ENCODE measurements at places on chromosomes 6 and 20.

DNA sequence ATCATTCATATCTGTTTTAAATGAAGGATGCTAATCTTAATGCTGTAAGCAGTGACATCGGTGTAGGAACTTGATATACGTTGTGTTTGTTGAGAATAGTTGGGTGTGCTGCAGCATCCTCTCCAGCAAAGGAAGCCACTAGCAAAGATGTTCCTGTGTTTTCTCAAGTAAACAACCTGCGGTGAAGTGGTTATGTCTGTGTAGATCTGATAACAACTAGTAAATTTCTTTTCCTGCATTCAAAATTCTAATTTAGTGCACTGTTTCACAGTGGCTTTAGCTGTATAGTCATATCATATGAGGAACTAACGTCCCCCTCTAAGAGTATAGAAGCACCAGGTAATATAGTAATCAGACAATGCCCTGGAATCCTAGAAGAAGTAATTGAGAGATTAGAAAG, 38.7 kb downstream of the NCOA7 start:
- DNase-seq = no peak

GRCh38 chr6:44034931-44035345, 92.3 kb downstream of the MRPL14 start:
- no peak for DNase-seq

GRCh38 chr6:114605656-114606055, 262.8 kb upstream of the HS3ST5 start:
- no peak for DNase-seq

- DNase-seq = no peak
Observed at GRCh38 chr6:135586844-135587243, 89.3 kb upstream of the AHI1 start.

DNA sequence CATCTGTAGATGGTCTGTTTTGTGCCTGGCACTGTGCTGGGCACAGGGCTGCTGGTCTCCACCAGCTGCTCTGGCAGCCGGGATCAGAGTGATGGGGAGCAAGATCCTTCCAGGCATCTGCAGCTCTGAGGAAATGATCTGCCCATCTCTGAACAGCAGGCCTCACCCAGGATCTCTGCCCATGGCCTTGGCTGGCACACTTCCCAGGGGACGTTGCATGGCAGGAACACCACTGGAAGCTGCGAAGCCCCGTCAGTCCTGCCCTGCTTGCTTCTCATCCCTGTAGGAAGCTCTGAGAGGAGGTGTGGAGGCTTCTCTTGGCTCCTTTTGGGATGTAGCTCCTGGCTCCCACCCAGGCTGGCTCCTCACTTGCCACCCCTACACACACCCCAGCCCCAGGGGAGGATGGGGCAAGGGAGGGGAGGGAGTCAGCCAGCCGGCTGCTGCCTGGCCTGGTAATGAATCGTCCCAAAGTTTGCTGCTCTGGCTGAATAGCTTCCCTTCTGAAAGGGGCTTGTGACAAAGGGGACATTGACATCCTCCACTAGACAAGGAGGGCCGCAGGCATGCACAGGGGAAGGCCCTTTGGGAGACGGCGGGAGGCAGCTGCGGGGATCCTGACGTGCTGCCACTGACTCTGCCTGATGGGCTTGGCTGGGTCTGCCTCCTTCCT, 108.9 kb downstream of the VEGFA start:
- no peak for DNase-seq

DNA sequence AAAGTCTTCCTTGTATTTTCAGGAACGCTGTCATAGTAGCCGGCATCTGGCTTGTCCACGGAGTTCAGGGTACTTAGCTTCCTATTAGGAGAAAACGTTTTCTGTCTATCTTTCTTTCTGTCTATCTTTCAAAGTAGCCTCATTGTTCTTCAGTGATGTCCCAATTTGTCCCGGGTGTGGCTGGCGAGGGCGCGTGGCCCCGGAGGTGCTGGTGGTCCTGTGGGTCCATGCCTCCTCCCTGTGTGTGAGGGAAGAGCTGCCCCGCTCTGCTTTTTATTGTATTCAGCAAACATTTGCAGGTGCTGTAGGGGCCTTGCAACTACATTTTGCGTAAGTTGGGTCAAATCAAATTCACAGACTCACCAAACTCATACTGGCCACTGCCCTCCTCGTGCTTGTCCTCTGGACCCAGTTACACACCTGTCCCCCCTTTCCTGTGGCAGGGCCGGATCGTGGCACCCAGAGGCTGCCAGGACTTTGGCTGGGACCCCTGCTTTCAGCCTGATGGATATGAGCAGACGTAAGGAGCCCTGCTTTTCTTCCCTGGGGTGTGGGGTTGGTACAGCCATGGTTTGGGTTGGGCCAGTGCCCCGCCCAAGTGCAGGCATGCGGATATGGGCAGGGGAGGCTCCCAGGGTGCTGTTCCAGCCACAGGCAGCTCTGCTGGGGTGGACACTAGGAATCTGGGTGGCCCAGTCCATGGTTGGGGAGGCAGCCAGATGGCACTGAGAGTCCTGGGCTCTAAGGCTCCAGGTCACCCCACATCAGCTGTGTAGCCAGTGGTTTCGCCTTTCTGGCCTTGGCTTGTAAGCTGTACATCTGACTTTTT, 12.3 kb downstream of the ITPA start:
- DNase-seq = no peak

- no peak for DNase-seq
Observed at GRCh38 chr20:44448753-44449546, 26.7 kb upstream of the TTPAL start.

DNA sequence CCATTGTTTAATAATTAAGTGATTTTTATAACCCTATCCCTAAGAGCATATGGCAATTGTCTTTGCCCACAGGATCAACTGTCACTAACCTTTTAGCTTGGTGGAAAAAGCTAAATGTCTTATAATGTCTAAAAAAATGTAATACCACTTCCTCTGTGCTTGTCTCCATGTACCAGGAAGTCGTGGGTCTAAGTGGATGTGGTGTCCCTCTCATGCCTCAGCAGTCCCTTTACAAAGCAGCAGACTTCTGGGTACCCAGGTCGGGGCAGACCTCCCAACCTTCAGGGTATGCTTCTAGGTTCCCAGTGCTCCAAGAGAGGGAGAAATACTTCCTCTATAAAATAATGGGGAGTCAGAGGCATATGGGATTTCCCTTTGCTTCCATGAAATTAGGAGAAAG, 74.7 kb downstream of the ZHX3 start:
- no peak for DNase-seq

DNA sequence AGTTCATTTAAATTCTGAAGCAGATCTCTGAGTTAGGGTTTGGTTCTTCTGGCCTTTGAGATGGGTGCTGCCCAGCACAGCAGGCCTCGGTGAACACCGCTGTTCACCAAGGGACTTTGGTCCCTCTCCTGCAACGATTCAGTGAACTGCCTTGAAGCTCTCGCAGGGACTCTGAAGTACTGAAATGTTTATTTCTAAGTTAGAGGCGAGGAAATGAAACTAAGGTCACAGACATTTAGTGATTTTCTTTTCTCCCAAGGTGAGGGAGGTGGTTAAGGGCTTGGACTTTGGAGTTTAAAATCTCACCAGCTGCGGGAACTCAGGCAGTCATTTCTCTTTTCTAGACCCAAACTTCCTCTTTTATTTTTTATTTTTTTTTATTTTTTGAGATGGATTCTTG, 26.2 kb downstream of the E2F3 start:
- DNase-seq = no peak

DNA sequence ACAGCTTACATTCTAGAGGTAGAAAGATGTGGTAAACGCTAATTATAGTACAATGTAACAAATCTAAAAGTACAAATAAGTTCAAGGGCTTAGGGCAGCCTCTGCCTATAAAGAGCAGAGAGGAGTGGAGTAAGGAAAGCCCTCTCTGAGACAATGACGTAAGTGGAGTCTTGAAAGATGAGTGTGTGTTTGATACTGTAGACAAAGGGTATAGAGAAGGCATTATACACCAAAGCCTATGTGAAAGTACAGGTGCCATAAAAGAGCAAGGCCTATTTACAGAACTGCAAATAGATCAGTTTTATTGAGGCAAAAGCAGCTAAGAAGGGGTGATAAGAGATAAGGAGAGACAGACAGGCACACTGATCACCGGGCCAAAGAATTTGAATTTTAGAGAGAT, 10.9 kb downstream of the GOPC start:
- no peak for DNase-seq

Measured in NCI-H1417 (cell line).